ENCODE measurements at places on chromosomes 5 and 9.

- no peak for DNase-seq
Measured at GRCh38 chr5:142201471-142201887, 92.9 kb downstream of the NDFIP1 start.

DNA sequence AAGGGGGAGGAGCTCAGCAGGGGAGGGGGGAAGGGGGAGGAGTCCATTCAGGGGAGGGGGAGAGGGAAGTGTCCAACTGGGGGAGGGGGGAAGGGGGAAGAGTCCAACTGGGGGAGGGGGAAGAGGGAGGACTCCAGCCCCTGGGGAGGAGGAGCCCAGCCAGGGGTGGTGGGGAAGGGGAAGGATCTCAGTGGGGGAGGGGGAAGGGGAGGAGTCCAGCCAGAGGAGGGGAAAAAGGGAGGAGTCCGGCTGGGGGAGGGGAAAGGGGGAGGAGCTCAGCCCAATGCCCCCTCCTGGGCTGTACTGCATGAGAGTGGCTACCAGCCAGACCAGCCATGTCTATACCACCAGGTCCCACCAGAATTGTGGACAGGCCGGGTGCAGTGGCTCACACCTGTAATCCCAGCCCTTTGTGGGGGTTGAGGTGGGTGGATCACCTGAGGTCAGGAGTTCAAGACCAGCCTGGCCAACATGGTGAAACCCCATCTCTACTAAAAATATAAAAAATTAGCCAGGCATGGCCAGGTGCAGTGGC, 30.6 kb upstream of the ADAMTS2 start:
- DNase-seq = no peak

DNA sequence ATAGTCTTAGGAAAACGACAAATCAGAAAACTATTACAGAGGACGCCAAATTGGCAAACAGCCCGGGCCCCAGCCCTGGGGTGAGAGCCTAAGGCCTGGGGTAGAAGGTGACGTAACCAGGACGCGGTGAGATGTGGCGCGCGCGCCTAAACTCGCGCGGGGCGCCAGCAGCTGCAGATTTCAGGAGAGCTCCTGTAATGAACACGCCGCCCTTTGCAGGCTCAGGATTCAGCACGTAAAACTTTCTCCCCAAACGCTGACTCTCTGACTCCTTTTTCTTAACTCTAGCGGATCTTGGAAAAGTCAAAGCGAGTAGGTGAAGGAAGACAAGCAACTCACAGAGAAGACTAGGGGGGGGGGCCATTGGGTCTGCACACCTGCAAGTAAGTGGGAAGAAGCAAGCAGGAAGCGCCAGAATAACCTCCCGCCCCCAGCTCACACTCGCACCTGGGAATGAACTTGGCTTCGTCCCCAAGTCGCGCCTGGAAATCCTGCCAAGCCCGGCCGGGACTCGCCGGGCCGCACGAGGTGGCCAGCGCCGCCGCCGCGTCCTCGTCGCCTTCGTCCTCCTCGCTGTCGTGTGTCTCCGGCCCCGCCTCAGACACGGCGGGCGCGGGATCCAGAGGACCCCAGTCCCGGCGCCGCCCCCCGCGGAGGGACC, 822 bp downstream of the RASEF start:
- DNase-seq = no peak

DNA sequence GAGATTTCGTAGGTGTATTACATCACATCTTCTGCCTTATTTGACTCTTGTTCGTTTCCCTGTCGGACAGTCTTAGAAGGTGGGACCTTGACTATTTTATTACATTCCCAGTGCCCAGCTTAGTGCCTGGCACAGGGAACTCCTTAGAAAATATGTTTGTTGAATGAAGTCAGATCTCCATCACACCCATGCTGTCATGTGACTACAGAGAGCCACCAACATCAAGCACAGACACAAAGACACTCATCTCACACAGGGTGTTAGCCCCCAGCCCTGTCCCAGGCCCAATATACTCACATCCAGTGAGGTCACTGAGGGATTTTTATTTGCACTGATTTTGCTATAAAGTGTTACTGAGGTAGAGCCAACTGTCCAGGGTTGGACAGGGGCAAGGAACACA, 692 bp upstream of the SRA1 start:
- no peak for DNase-seq

DNA sequence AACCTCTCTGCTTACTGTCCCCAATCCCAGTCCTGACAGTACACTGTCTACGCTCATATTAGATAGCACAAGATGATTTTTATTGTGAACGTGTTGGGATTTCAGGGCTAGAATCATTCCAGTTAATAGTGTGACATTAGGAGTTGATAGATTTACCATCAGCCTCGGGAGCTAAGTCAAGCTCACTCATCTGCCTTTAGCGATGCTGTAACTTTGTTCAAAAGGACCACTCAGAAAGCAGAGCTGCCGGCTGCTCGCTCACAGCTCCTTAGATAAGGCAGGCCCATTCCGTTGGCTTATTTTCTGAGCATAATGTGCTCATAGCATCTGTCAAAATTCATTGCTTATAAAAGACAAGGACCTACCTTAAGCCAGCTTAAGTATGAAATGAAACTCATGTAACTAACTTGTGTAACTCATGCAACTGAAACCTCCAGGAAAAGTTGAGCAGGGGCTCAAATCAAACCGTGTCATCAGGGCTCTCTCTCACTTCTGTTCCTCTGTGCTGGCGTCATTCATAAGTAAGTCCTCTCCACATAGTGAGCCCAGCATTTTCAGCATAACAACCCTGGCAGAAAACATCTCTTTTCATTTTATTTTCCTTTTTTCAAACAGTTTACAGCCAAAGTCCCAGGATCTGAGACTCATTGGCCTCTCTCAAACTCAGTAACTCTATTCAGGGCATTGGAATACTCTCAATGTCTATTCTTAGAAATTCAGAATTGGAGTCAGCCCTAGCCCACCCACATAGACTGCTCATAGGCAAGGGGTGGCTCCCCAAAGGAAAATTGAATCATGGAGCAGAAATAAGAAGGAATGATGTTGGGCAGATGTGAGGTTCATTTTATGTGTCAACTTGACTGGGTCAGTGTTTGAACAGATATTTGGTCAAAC, 208.8 kb downstream of the MAN2A1 start:
- DNase-seq = no peak

DNA sequence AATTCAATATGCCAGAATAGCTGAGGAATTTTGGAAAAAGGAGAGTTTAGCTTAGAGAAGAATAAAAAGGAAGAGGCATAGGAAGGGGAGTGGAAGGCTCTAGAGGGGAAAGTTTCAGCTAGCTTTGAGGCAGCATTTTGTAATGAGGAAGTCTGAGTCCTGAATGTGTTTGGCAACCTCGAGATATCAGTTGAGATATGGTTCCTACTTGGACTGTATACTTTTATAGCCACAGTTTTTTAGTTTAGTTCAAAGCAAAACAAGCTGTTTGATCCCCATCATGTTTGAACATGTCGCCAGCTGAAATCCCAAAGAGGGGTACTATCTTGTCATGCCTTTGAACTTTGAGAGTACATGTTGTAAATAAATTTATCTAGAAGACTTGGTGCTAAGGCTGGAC, 559.0 kb upstream of the FTMT start:
- DNase-seq = no peak

- DNase-seq = no peak
Measured at GRCh38 chr5:143403334-143403592, 223 bp downstream of the NR3C1 start.

DNA sequence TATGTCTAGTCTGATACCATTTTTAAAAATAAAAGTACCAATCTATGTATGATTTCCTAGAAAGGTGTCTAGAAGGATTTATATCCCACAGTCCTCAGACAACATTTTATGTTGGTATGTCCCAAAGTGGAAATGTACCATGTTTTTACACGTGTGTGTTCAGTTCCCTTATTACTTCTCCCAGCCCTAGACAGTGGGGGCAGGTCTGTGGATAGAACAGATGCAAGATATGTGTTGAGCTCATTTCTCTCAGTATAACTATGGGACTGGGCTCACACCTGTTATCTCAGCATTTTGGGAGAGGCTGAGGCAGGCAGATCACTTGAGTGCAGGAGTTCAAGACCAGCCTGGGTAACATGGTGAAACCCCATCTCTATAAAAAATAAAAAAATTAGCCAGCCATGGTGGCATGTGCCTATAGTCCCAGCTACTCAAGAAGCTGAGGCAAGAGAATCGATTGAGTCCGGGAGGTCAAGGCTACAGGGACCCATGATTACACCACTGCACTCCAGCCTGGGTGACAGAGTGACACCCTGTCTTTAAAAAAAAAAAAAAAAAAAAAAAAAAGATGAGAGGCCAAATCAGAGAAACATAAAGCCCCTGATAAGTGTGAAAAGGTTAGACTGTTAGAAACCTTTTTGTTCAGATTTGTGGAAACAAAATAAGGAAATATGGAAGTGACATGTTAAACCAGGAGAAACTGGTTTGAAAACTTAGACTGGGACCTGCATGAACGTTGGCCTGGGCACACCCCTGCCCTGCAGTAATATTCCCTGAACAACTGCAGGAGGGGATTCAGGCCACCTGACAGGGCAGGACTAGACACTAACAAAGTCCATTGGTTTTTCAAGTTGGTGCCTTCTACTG, 7.4 kb upstream of the SLC2A8 start:
- DNase-seq = no peak

- no peak for DNase-seq
Measured at GRCh38 chr9:7265181-7265580, 507.4 kb downstream of the KDM4C start.

- DNase-seq = no peak
Measured at GRCh38 chr5:175254155-175254554, 189.8 kb downstream of the DRD1 start.
